Activated CD4-positive, alpha-beta T cell treated with anti-CD3 and anti-CD28 coated beads, Interleukin-2, amount 50 U/mL, for 4 hours (primary cell): ENCODE measurements at places on chromosomes 5 and 9.
A peak's percentile ranks its signal among the peaks of the same experiment; 100 is the strongest.

DNA sequence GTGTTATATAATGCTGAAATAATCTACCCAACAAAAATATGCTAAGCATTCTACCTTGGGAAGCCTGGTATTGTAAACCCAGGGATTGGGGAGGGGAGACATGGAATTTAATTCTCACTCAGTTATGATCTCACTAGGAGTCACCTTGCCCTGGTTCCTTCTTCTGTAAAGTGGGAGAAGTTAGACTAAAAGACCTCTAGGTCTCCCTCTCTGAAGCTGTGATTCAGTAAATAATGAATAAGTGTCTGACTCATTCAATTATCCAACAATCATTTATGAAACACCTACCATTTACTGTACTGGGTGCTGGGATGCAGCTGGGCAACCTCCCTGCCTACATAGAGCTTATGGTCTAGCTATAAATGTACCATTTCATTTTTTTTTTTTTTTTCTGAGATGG, 20.2 kb upstream of the SPARC start:
- no peak for DNase-seq

DNA sequence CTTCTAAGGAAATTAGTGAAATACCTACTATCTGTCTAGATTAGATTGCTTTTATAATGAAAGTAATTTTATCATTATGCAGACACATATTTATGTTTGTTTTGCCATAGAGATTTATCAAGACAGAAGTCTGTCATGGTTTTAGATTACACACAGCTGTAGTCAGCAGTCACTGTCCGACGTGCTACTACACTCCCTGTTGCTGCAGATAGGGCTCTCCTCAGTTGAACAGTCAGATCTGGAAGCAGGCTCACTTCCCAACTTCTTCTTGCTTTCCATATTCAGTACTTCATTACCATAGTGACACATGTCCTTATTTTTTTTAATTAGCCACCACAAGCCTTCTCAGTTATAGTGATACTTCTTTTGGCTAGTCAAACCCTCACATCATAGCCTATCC, 329.9 kb upstream of the ITGA1 start:
- no peak for DNase-seq

DNA sequence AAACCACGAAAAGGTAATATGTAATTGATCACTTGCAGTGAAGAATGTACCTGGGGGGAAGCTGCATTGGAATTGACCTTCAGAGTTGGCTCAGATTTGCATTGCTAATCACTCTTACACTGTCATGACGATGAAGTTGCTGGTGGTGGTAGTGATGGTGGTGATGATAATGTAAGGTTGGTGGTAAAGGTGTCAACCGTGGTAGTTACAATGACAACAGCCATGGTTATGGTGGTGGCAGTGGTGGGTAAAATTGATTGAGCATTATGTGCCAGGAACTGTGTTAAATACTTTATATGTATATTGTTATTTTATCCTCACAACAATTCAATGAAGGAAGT, 282.4 kb downstream of the NR3C1 start:
- no peak for DNase-seq

DNA sequence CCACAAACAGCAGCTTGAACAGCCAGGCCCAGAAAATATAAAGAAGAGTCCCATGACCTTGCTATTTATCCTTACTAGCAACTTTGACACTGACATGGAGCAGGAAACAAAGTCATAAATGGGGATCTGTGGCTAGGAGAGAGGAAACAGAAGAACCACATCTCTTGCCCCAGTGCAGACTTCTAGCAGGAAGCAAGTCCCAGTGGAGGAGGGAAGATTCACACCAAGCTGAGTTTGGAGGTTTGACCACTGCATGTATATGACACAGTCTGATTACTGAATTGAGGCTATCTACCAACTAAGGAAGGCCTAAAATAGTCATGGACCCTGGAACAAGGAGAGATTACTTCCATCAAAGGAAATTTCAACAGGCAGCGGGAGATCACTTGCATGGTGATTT, 51.4 kb downstream of the CDH6 start:
- DNase-seq: no peak

- DNase-seq: no peak
Measured at GRCh38 chr5:139164020-139164419, 34.1 kb downstream of the SIL1 start.

- DNase-seq: no peak
Measured at GRCh38 chr9:106622164-106622487, 240.8 kb upstream of the ZNF462 start.

DNA sequence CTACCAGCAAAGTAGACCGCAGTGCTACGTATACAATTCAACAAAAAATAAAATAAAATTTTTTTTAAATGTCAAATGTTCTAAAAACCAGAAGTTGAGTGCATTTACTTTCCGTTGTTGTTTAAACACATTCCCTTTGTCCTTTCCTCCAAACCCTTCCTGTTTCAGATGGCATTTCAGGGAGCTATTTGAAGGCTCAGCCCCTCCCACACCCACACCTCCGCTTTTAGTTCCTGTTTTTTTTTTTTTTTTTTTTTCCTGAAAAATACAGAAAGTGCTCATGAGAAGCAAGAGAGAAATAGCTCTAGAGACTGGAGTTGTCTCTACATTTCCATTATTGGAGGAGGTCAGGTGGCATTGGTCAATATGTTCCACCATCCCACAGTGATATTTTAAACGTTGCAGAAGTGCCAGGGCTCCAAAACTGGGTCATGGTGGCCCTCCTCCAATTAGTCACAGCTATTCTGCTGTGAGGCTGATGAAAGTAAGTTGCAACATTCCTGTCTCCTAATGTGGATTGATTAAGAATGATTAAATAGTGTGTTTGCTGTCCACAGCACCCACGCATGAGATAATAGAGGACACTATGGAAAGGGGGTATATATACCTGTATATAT, 106.9 kb downstream of the GABRG2 start:
- no peak for DNase-seq

GRCh38 chr5:138752951-138753793, at the start of gene CTNNA1:
Gene CTNNA1, plus strand, starts transcription at chr5:138753425. Its CDS starts 28,500 bp downstream, at chr5:138781925.
- peak; percentile 57 for DNase-seq

GRCh38 chr5:74839229-74839628, 27.0 kb downstream of the FAM169A start:
- DNase-seq: no peak

DNA sequence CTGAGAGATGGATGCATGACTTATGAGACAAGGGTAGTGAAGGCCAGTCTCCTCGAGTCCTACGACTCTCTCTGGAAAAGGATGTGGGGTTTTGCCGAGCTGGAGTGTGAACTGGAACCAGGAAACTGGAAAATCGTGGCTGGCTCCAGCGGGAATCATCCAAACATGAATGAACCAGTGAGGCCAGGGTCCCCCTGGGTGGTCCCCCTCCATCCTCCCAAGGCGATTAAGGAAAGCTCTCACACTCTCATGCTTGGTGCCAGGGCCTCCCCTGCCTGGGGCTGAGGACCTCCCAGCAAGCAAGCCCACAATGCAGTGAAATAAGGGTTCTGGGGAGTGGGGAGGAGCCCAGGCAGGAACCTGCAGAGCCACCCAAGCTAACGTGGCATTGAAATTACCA, 9.6 kb upstream of the AMBP start:
- no peak for DNase-seq

- no peak for DNase-seq
Measured at GRCh38 chr9:111187376-111187775, 142.6 kb downstream of the OR2K2 start.

- DNase-seq: no peak
Measured at GRCh38 chr5:103305809-103306208, 47.2 kb downstream of the MACIR start.

- DNase-seq: no peak
Measured at GRCh38 chr5:71014176-71014575, 11.0 kb downstream of the NAIP start.

DNA sequence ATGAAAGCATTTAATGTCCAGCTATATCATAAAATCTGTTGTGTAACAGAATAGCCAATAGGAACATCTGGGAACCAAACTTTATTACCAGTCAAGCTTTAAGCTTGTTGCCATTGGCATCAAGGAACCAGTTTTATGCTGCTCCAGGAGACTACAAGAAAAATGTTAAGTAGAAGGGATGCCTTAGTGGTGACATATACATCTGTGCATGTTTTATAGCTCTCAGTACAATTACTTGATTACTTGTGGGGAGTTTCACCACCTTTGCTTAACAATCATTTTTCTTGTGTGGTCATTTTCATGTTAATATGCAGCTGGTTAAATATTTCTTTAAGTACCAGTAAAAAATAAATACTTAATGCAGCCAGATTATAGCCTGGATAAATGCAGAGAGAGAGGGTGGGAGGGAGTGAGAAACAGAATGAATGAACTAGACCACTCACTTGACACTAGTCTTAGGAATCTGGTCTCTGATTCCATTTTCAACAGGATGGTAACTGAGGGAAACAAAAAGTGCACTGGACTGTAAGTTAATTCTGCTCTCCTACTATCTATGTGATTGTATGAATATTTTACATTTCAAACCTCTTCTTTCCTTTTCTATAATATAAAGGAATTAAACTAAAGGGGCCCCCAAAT, 35.7 kb upstream of the LURAP1L start:
- DNase-seq: no peak

GRCh38 chr9:127662617-127663016, 44.2 kb upstream of the CFAP157 start:
- DNase-seq: no peak

DNA sequence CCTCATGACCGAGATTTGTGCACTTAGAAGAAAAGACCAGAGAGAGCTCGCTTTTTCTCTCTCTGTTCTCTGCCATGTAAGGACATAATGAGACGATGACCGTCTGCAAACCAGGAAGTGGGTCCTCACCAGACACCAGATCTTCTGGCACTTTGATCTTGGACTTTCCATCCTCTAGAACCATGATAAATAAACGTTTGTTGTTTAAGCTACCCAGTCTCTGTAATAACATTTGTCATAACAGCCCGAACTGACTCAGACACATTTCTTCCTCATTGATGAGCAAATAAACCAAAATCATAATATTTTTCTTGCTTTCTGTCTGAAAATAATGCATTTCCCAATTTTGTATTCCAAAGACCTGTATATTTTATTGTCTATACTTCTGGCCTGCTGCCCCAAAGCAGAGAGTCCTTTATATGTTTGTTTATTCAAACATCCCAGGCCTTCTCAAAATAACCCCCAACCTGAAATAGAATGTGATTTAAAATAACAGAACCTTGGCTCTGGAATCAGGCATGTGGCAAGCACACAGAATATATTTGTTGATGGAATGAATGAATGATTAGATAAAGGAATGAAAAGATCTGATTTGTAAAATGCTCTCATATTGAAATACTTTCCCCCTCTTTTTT, 396.5 kb downstream of the ADGRV1 start:
- DNase-seq: no peak

DNA sequence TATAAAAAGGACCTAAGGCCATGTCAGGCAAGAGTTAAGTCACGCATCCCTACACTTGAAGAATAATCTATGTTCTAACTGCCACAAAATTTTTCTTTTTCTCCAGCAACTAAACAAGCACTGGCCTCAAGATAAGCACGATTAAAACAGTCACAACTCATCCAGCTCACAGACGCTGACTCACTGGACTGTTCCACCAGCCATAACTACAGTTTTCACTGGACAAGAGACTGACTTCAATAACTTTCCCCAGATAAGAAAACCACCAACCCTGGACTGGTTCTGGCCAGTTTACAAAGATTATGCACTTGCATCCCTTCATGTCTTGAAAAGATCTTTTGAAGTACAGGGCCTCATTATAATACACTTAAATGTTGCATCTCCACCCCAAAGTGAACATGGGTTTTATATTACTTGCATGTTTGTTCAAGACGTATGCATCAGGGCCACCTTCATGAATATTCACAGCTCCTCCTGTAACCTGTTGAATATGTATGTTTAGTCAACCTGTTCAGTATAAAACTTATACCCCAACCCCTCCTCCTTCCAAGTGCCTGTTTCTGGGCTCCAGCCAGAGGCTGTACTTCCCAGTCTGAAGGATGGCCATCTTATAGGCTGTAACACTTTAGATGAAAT, 129.3 kb upstream of the EPB41L4A start:
- no peak for DNase-seq
